ENCODE measurements at places on chromosomes 5 and 9.

DNA sequence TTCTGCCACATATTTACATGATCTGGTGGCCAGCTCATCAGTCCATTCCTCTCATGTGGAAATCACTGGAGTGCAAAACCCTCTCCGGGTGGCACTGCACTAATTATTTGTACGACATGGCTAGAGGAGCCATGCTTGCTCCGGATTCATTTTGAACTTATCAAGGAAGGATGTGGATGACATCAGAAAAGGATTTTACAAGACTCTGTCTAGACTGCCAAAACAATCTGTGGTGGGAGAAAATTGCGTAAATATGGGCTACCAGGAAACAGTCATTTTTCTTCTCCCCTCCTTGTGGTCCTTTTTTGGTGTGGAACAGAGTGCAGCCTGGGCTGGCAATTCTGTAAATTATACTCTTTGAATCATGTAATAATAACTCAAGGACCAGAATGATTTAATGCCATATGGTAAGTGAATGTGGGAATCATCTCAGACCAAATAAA, 123.4 kb upstream of the IFNE start:
- DNase-seq, result no peak

GRCh38 chr5:96903300-96903699, 27.0 kb downstream of the ERAP2 start:
- DNase-seq, result no peak

DNA sequence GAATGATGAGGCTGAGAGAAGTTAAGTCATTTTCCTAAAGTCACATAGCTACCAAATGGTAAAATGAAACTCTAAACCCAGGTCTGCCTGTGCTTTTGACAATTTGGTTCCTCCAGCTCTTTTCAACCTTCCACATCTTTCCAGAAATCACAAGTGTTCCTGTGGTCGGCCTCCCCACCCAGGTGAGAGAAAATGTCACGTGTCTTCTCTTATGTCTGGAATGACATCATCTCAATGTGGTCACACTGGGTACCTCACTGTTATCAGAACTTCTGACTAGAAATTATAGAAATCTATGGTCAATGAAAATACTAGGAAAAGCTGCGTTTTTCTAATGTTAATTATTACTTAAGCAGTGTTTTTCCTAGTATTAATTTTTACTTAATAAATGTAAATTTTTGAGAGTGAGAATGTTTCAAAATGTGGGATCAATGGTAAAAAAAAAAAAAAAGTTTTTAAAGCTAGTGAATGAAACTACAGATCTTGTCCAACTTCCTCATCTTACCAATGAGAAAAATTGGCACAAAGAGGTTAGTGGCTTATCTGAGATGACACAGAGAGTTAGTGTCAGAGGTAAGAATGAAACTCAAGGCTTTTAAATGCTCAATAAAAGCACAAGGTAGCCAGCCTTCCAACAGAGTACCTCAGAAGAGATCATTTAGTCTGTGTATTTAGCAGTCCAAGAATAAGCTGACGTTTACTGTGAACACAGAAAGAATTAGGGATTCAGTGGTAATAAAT, 228.7 kb upstream of the NR4A3 start:
- DNase-seq, result no peak

DNA sequence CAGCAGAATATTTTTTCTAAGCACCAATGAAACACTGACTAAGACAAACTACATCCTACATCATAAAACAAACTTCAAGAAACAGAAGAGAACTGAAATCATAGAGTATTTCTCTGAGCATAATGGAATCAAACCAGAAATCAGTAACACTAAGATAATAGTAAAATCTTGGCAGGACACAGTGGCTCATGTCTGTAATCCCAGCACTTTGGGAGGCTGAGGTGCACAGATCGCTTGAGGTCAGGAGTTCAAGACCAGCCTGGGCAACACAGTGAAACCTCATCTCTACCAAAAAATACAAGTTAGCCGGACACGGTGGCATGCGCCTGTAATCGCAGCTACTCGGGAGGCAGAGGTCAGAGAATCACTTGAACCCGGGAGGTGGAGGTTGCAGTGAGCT, 63.1 kb downstream of the RNF130 start:
- no peak for DNase-seq

GRCh38 chr9:114489928-114490327, 15.3 kb downstream of the WHRN start:
- no peak for DNase-seq

DNA sequence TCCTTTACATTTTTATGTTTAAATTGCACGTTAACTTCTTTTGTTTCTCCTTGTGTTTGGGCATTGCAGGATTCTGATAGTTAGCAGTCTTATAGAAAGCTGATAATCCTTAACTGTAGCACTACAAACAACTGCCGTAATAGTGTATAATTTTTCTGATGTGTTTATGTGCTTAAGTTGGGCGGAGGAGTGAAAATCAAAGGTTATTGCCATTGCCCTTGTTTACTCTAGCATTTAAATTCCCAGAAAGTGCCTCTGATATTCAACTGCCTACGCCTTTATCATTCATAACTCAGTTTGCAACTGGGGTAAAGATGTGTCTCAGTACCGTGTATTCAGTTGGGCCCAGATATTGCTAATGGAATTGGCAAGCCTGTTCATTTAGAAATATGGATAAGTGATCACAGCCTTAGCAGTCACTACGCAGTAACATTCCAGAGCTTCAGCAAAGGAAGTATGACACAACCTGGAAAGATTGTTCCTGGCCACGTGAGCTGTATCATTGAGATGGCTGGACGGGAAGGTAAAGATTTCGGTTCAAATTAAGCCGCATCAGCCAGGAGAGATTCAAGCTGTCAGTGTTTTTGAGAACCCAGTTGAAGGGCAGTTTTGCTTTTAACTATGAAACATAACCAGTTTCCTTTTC, 28.1 kb upstream of the LRRTM2 start:
- DNase-seq, result no peak

GRCh38 chr9:87102126-87102525, 154.8 kb upstream of the GAS1 start:
- DNase-seq, result no peak

DNA sequence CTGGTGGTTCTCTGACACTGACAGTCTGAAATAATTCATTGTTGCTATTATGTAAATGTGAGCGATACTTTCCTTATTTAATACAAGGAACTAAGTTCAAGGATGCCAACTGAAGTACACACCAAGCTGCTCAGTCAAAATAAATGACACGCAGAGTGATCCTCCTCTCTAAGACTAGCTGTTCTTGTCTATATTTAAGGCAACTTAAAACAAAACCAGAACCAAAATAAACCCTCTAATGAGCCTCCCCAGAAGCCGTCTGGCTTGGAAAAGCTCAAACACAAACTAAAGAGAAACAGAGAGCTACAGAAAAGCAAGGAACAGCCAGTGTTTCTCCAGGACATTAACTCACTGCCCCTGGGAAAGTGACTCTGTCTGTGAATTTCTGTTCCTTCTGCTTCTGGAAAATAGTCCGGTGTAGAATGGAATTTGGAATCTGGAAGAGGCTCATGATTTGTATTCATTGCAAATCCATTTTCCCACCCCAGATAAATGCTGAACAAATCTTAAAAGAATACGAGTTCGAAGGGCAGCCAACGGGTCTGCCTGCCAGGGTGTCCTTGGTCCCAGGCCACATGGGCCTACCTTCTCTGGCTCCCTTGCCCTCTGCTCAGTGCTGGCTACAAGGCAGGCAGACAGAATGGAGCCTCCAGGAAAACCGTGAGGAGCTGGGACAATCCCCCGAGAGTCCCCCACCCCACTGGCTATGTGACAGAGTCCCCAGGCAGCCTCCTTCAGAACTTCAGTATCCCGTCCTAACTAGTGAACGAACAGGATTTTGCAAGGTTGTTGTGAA, 14.8 kb downstream of the GGTA1 start:
- no peak for DNase-seq

DNA sequence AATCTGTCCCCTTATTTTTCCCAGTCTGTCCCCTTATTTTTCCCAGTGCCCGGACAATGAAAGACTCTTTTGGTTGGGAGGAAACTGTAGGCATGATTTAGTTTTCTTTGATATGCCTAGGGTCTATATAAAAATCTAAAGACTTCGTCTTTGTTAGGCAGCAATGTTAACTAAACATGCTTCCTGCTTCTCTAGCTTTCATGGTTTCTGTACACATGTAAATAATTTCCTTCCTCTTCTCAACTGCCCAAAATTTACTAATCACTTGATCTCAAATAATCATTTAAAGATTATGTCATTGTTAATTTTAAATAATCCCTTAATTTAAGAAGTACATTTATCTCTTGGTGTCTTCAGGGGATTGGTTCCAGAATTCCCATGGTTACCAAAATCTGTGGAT, 47.8 kb upstream of the RAPGEF6 start:
- DNase-seq, result no peak

DNA sequence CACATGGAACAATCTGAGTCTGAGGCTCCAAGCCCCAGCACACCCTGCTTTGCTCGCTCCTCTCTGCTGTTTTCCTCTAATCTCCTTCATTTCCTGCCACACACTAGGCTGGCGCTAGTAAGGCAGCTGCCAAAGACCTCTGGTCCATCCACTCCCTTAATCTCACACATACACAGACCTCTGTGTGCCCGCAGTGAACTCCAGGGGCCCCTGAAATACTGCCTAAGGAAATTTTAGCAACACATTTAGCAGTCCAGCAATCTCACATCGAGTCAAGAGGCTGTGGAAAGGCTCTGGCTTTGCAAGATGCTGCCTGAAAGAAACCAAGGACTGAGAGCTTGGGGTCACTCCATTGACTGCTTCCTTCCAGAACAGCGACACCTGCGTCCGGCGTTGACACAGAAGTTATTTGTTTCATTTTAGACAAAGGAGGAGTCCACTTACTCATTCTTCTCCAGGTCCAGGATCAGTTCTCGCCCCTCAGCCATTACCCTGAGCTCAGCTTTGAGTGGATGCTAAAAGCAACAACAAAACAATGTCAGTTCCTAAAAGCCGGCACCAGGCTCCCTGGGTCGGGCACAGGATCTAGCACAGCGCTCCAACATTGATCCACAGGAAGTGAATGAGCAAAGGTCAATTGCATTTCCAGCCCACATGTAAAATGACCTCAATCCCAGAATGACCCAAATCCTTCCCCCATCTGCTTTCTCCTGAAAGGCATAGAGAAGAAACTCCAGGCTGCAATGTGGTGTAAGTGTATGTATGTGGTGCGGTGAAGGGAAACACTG, 11.5 kb downstream of the ADAM19 start:
- DNase-seq, result no peak

DNA sequence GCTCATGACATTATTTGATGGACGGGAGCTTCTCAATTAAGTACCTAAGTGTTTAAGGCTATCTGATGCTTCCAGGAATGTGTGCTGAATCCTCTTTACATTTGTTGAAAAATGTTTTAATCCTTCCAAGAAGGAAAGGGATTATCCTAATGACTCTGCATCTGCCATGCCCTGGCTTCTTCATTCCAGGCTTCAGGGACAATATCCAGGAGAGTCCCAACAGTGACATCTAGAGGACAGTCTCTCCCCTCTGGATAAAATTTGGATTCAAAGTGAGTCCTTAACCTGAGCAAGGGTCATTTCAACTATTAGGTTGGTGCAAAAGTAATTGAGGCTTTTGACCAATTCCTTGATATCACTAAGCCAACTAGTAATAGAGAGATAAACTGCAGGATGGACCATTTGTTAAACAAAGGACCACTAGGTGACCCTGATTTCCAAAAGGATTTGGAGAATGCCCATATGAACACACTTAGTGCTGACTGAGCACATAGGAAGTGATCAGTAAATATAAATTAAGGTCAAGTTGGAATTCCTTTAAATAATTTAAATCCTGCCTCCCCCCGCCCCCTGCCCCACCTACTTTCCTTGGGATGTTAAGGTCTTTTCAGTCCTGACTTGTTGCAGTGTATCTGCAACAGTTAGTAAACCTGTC, 19.1 kb downstream of the TNFSF8 start:
- no peak for DNase-seq

DNA sequence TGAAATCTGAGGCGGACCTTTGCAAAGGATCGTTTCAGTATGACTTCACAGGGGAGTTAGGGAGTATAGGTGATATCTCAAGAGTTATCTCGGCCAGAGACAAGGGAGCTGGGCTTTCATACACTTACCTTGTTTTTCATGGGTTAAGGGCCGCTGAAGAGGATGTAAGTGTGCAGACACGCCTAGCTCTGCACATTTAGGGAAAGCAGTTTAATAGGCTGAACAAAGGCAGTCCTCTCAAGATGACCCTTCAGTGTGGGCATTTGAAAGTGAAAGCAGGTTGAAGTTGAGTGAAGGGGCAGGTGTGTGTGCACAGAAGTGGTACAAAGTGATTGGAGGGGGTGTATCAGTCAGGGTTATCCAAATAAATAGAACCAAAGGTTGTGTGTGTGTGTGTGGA, 33.1 kb upstream of the PRXL2C start:
- DNase-seq, result no peak

GRCh38 chr9:35732800-35733541, 505 bp downstream of the CREB3 start:
- DNase-seq, result peak; percentile 10

GRCh38 chr9:77901771-77902170, 129.8 kb downstream of the GNAQ start:
- DNase-seq, result no peak

All from CD4-positive, alpha-beta T cell (primary cell).